ENCODE measurements at places on chromosomes 4 and X. TPM values are rescaled to one million over a fixed set of nuclear protein-coding genes. Genes with fewer than 3 reads are reported as not detected.

GRCh38 chrX:31123335-31123734, 51.5 kb upstream of the FTHL17 start:
- DNase-seq, result no peak

DNA sequence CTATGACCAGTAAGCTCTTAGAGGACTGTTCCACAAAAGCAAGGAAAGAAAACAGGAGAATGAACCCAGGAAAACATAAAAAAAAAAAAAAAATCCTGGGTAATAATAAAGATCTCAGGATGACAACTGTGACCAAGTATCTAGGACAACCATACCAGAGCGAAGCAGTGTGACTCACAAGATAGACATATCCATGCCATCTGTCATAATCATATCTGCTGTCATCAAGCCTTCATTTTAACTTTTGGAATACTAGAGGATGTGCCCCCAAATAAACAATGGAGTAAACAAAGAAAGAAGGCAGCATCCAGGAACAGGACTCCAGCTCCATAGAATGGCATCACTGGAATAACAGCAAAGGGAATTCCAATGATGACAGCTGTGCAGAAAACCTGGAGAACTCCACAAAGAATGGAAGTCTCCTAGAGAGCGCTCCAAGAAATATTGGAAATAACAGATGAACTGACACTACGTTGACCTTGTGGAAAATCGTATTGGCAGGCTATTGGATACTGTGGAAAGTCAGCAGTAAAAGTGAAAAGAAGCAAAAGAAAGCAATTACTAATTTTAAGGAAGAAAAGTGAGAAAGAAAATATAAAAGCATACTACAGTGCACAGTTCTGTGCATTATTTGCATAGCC, 35.3 kb downstream of the HPGDS start:
- DNase-seq, result no peak

- DNase-seq, result no peak
Observed at GRCh38 chr4:153643406-153644383, 40.4 kb upstream of the TLR2 start.

DNA sequence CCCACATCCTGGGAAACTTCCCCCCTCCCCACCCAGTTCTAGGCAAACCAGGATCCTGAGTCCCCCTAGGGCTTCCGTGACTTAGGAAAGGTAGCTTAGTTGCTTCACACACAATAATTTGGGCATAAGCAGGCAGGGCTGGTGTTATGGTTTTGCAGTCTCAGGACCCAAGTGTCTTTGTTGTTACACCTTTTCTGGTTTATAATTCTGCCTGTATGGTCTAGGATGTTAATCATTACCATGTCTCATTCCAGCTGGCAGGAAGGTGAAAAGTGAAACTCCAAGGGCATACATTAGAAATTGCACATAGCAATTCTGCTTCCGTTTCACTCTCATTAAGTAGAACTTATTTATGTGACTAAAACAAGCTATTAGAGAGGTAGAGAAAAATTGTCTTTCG, 16.8 kb downstream of the UGT8 start:
- no peak for DNase-seq

DNA sequence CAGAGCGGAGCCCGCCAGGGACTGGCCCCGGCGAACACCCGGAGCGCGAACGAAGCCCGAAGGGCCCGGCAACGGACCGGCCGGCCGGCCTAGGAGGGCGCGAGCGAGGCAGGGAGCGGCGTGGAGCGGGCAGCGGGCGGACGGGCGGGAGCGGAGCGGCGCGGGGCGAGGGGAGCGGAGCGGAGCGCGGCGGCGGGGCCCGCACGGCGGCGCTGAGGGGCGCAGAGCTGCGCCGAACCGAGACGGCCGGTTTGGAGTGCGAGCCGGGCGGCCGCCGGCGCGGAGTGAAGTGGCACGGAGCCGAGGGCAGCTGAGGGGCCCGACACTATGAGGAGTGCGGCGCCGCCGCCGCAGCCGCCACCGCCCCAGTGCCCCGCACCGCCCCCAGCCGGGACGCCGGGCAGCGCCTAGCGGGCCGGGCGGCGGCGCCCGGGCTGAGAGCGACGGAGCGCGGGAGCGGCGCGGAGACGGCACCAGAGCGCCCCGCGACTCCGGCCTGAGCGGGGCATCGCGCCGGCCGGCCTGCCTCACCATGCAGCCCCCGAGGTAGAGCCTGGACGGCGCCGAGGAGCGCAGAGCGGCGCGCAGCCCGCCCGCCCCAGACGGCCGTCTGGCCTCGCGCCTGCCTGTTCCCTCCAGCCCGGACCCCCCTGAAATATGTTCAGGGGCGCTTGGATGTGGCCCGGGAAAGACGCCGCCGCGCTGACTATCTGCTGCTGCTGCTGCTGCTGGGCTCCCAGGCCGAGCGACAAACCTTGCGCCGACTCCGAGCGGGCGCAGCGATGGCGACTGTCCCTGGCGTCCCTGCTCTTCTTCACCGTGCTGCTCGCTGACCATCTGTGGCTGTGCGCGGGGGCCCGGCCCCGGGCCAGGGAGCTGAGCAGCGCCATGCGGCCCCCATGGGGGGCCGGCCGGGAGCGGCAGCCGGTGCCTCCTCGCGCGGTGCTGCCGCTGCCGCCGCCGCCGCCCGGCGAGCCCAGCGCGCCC, 793 bp downstream of the NALF2 start:
- DNase-seq, result no peak

DNA sequence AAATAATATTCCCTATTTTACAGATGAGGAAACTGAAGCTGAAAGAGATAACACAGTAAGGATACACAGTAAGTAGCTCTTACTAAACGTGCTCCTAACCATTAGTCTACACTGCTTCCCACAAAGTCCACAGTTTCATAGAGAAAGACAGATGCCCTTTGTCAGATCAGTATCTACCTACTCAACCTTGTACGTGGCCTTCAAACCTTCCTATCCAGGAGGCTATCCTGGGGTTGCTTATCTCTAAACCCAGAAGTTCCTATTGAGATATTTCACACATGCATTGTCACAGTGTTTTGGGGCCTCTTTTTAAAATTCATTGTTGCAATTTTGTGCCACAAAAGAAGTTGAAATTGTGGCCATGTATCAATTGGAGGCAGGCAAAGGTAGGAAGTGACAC, 208.0 kb downstream of the ENOX2 start:
- DNase-seq, result no peak

- DNase-seq, result no peak
Observed at GRCh38 chr4:141432000-141432712, 204.2 kb upstream of the IL15 start.

ADGRL3 gene
- 20.6 TPM for polyA plus RNA-seq

AMTN gene
- polyA plus RNA-seq, result not detected

PPM1K gene
- polyA plus RNA-seq, result 13.3 TPM

DNA sequence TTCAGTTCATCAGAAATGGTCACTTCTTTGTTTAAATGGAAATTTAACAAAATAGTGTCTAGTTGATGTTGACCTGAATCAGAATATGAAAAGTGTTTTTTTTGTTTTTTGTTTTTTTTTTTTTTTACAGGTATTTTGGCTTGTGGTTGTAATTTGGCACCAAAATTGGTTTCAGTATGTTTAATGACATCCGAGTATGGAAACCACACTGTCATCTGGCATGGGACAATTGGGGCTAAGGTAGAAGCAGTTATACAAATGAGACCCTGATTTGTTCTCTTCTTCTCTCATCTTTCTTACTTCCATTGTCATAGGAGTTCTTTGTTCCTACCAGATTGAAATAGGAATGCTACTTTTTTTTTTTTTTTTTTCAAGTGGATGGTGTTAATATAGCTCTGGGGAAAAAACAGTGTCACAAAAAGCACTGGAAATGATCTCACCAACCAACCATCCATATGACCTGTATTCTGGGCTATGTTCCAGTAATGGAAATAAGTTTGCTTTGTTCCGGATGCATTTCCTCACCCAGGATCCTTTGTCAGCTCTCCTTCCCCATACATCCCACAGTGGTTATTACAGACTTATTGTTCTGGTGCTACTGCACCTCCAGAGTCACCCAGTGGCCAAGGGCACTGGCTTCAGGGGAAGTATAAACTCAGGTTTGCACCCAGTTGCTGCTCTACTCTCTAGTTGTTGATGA, 95.8 kb downstream of the ATXN3L start:
- DNase-seq, result no peak

STK32B gene
- 3.8 TPM for polyA plus RNA-seq
